ENCODE measurements at places on chromosomes 2 and 18. TPM values are rescaled to one million over a fixed set of nuclear protein-coding genes. Genes with fewer than 3 reads are reported as not detected.

DNA sequence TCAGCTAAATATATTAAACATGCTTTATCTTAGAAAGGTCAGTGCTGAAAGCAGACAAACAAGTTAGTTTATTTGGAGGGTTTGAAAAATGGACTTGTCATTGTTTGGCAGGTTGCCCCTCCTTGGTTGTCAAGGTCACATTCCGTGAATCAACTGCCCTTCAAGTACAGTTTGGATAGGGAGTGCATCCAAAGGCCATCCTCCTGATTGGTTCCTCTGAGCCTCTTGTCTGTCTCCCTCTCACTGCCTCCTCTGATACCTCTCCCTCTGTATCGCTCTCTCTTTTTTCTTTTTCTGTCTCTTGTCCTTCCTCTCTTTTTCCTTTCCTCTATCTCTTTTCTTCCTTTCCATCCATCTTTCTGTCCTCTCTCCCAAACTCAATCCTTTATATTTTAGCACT is 5.4 kb downstream of the ITGAV start:
- no peak for DNase-seq

DNA sequence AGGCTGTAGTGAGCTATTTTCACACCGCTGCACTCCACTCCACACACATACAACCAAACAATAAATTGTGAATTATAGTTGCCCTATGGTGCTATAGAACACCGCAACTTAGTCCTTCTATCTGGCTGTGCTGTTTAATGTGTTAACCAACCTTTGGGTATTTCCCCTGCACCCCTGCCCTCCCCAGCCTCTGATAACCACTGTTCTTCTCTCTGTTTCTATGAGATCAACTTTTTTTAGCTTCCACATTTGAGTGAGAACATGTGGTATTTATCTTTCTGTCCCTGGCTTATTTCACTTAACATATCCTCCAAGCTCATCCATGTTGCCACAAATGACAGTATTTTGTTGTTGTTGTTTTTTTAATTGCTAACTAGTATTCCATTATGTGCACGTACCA is 32.5 kb downstream of the TET3 start:
- DNase-seq, result no peak

Gene IGFBP2
- 191 TPM for total RNA-seq

DNA sequence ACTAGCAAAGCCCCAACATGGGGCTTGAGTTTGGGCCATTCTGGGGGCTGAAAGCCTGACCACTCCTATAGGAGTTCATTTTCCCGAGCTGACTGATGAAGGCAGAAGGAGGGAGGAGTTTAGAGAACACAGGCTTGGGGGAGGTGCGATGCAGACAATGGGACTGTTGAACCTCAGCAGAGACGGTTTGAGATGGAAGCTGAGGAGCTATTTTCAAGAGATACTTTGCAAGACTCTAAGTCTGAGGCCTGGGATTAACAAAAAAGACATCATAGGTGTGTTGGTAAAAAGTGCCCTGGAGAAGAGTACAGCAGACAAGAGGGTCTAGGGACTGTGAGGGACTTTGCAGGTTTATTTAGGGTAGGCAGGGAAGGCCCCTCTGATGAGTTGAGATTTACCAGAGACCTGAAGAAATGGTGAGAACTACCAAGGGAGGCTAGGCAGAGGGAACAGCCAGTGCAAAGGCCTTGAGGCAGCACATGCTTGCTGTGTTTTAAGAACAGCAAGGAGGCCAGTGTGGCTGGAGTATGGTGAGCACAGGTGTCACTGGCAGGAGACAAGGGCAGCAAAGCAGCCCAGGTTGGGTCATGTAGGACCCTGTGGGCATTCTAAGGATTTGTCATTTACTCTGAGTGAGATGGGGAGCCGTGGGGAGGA is 31.6 kb downstream of the PCBP1 start:
- no peak for DNase-seq

DNA sequence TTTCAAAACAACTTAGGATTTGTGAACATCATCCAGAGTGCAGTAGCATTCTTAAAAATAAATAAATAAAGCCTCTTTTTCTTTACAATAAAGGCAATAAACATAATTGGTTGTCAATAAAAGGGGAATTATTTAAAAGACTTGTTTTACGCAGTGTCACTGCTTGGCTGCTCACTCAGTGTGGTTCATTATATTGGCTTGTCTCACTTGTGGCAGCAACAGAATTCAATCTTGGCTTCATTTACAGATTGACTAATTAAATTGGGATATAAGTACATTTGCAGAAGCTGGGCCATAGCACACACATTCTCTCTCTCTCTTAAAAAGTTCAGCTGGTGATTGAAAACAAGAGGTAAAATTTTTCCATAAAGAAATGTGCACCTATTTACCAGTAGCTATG is 1027.6 kb downstream of the LRP1B start:
- DNase-seq, result no peak

DNA sequence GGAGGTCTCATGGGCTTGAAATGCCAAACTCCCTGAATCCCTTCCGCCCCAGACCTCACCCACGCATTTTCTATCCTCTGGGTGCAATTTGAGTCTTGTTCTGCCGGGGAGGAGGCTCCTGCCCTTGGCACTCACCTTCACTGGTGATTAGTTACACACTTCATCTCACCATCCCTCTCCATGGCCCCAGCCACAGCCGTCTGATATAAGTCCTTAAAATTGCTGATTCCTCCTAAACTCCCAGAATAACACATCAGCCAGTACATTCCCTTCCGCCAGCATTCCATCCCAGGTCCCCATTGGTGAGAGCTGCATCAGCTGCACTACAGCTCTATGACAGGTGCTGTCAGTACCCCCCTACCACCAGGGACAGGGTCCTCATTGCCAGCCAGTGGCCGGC is 3.9 kb downstream of the TIMM21 start:
- no peak for DNase-seq

- no peak for DNase-seq
Observed at GRCh38 chr2:237351046-237351445, 62.9 kb downstream of the COL6A3 start.

Gene OBSL1
- 37.6 TPM for total RNA-seq

DNA sequence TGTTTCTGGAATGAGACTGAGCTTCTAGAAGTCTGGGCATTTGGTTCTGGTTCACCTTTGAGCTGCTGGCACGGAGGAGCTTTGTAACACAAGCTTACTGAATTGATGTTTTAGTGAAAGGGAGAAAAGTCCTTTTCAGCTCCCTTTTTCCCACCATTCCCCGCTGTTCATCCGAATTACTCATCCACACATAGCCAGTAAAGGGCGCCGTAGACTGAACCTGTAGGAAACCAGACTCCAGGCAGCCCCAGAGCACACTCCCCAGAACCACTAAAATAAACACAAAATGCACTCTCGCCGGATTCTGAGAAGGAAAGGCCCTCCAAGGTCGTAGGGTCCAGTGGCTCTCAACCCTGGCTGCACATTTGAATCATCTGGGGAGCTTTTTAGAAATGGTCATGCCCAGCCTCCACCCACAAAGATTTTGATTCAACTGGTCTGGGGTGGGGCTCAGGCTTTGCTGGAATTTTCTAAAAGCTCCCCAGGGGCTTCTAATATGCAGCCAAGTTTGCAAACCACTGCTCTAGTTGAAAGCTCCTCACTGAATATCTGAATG is 29.6 kb downstream of the TCF7L1 start:
- peak; percentile 3 for DNase-seq

DNA sequence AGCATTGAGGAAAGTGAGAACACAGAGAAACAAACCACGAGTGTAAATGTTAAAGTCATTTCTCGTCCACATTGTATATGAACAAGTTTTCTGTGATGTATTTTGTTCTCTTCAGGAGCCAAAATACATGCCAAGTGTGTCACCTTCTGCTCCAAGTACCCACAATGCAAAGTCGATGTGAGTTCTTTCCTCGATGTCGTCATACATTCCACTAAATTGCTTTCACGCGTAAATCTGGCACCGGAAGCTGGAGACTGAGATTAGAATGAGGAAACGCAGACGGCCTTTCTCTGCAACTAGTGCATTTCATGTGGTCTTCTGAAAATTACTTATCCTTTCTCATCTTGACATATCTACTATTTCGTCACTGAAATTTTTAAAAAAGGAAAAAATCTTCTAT is 118.5 kb upstream of the SALL3 start:
- DNase-seq, result no peak

DNA sequence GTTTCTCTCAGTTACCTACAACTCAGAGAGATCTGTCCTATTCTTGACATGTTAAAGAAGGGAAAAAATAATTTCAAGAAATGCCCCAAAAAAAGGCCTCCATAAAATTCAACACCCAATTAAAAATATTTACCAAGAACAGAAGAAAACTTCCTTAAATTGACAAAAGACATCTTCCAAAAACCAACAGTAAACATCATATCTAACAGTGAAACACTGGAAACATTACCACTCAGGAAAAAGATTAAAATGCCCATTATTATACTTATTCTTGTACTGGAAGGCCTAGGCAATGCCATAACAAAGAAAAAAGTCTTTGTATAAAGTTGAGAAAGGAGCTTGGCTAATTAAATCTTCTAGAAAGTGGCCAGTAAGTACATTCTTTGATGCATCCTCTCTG is 7.2 kb downstream of the DTNB start:
- no peak for DNase-seq

- no peak for DNase-seq
Observed at GRCh38 chr2:75619956-75620740, 26.4 kb upstream of the MRPL19 start.

GRCh38 chr2:40178171-40178778 is 273.6 kb downstream of the SLC8A1 start:
- no peak for DNase-seq

DNA sequence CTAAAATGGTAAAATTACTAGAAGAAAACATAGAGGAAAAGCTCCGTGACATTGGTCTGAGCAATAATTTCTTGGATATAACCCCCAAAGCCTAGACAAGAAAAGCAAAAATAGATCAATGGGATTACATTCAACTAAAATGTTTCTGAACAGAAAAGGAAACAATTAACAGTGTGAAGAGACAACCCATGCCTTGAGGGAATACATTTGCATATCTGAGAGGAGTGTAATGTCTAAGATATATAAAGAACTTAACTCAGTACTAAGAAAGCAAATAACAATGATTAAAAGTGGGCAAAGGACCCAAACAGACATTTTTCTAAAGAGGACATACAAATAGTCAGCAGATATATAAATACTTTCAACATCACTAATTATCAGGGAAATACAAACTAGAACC is 206.2 kb downstream of the VAPA start:
- DNase-seq, result no peak

Gene RESP18
- total RNA-seq, result not detected

Gene PLCD4
- total RNA-seq, result 1.2 TPM

Measured in MG63 (cell line).